ENCODE measurements at places on chromosomes 3 and 15.
A peak's percentile ranks its signal among the peaks of the same experiment; 100 is the strongest.

DNA sequence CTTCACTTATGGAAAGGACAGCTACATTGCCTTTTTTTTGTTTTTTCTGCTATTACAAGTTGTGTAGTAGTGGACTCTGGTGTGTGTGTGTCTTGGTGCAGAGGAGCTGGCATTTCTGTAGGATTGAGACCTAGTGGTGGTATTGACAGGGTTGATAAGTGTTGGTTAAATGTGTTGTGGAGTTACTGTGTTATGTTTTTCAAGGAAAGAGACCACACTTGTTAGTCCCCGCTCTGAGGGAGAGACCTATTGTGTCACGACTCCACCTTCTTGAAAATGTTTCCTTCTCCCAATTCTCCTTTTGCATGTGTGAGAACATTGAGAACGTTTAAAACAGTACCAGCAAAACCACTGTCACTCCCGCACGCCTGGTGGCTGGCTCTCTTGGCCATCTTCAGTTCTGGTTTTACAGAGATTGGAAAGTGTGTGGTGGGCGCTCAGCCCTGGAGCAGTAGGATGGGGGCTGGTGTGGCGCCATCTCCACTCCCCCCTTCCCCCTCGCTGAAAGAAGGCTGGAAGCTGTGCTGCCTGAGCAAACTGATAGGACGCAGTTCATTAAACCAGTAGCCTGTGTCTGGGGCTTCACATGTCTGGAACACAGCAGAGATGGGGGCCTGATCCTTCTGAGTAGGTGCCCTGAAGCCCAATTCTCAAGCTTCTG lies 5.5 kb downstream of the KLF13 start:
- peaks cover 27% of the 10 kb centered on the region for H3K4me1 ChIP-seq
- H3K36me3 ChIP-seq, result no peaks in the 10 kb centered on the region
- H3K4me3 ChIP-seq, result peak overlapping the region; percentile 27
- DNase-seq, result no peak
- H3K27ac ChIP-seq, result no peak overlapping the region

GRCh38 chr3:142356818-142357217 lies 91.0 kb downstream of the XRN1 start:
- peaks cover 45% of the 10 kb centered on the region for H3K36me3 ChIP-seq
- H3K27me3 ChIP-seq, result peaks cover 2% of the 10 kb centered on the region
- peaks cover 4% of the 10 kb centered on the region for H3K4me1 ChIP-seq
- no peak overlapping the region for H3K27ac ChIP-seq
- no peak for DNase-seq

- peaks cover 12% of the 10 kb centered on the region for H3K4me1 ChIP-seq
- H3K27ac ChIP-seq, result peak overlapping the region; percentile 61
- H3K4me3 ChIP-seq, result peak overlapping the region; percentile 87
- H3K27me3 ChIP-seq, result peaks cover 9% of the 10 kb centered on the region
- H3K36me3 ChIP-seq, result peaks cover 4% of the 10 kb centered on the region
These were observed 113.6 kb upstream of the ICE2 start for GRCh38 chr15:60592371-60593169.

- no peak overlapping the region for H3K27ac ChIP-seq
- H3K4me3 ChIP-seq, result no peak overlapping the region
- H3K27me3 ChIP-seq, result no peaks in the 10 kb centered on the region
- no peaks in the 10 kb centered on the region for H3K36me3 ChIP-seq
- no peaks in the 10 kb centered on the region for H3K4me1 ChIP-seq
These were observed 188.9 kb upstream of the ATP10A start for GRCh38 chr15:26051761-26052675.

DNA sequence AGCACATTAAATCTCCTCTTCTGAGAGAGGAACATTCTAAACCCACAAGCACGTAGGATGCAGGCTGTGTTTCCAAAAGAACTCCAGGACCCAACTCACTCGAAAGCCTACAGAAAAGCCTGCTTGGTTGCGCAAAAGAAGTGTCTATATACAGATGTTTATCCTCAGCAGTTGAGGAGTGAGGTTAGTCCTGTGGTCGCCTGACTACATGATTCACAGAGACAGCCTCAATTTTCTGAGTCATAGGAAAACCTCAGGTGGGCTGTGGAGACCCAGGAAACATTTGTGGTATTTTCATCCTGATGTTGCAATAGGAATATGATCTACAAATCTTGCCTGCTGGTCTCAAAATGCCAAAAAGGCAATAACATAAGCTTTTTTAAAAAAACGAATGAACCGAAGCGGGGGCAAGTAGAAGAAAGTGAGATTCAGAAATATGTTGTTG lies 183.8 kb upstream of the THRB start:
- no peak overlapping the region for H3K27ac ChIP-seq
- H3K27me3 ChIP-seq, result no peaks in the 10 kb centered on the region
- no peaks in the 10 kb centered on the region for H3K36me3 ChIP-seq
- no peak for DNase-seq
- no peak overlapping the region for H3K4me3 ChIP-seq

GRCh38 chr3:50167069-50167840 lies 12.1 kb downstream of the SEMA3F start:
- H3K4me1 ChIP-seq, result peaks cover 47% of the 10 kb centered on the region
- peak overlapping the region; percentile 84 for H3K27ac ChIP-seq
- H3K27me3 ChIP-seq, result peaks cover 4% of the 10 kb centered on the region
- no peak overlapping the region for H3K4me3 ChIP-seq
